ENCODE measurements at places on chromosomes 12 and 14. TPM values are rescaled to one million over a fixed set of nuclear protein-coding genes. Genes with fewer than 3 reads are reported as not detected.

Gene PSMB5
- 228 TPM for total RNA-seq

DNA sequence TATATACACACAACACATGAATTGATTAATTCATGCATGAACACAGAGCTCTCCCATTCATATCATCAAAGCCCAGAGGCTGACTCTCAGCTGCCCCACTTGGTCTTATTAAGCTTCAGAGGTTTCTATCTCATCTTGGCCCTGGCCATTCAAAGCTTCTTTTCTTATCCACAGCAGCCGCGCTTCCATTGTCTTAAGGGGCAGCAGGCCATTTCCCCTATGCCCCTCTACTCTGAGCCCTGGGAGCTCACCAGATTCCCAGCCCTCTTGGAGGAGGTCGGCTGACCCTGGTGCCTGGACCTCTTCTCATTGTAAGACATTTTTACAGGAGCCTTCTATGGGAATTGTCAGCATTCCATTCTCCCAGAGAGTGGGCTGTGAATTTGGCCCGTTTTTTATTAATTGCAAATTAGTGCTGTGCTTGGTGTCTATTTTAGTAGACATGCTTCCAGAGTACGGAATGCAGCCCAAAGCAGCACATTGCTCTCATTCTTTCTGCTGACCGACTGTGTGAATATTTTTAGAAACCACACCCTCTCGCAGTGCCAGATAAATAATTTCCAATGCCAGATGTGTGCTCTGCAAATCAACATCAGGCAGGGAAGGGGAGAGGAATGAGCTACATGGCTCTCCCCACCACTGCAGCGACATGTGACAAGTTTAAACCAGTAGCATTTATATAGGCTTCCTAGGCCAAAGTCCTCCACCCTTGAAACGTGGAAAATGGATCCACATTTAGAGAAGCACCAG lies 58.5 kb downstream of the NUAK1 start:
- no peak for DNase-seq

Gene NCAPD2
- total RNA-seq: 13.4 TPM

- DNase-seq: peak; percentile 79
Observed at GRCh38 chr14:92475451-92476187, 38.0 kb upstream of the RIN3 start.

Gene ZNF26
- total RNA-seq: 2.9 TPM

- no peak for DNase-seq
Observed at GRCh38 chr12:88951177-88951576, 370.9 kb upstream of the KITLG start.

- DNase-seq: peak; percentile 70
Observed at GRCh38 chr12:104605685-104606084, 148.9 kb downstream of the CHST11 start.

Gene FOXG1
- total RNA-seq: not detected

Gene DDX55
- 6.4 TPM for total RNA-seq

- DNase-seq: peak; percentile 41
Observed at GRCh38 chr14:93073910-93074769, 41.6 kb downstream of the ITPK1 start.

GRCh38 chr14:84403585-84403984 lies 1126.4 kb upstream of the FLRT2 start:
- no peak for DNase-seq

- no peak for DNase-seq
Observed at GRCh38 chr14:80464531-80465149, 253.3 kb upstream of the DIO2 start.

GRCh38 chr12:34396006-34396860 lies 373.9 kb downstream of the ALG10 start:
- peak; percentile 4 for DNase-seq

Gene PDE3A
- total RNA-seq: 2.1 TPM

DNA sequence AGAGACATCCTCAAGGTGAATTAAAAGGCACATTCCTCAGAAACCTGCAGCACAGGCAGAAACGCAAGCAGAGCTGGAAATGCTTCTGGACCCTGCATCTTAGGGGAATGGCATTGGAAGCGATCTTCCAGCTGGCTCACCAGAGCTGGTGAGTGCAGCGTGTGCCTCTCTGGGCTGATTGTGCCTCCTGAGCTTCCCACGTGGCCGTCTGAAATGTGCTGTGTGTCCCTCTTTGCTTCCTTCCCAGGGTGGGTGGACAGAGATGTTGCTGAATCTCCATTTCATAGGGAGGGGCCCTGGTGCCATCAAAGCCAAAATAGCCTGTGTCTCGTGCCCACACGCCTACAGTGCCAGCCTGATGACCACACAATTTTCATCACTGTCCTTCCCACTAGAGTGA lies 34.3 kb upstream of the TMEM132D start:
- no peak for DNase-seq

Gene SLC48A1
- 21.8 TPM for total RNA-seq

- DNase-seq: no peak
Observed at GRCh38 chr12:28130625-28131598, 59.3 kb upstream of the CCDC91 start.

DNA sequence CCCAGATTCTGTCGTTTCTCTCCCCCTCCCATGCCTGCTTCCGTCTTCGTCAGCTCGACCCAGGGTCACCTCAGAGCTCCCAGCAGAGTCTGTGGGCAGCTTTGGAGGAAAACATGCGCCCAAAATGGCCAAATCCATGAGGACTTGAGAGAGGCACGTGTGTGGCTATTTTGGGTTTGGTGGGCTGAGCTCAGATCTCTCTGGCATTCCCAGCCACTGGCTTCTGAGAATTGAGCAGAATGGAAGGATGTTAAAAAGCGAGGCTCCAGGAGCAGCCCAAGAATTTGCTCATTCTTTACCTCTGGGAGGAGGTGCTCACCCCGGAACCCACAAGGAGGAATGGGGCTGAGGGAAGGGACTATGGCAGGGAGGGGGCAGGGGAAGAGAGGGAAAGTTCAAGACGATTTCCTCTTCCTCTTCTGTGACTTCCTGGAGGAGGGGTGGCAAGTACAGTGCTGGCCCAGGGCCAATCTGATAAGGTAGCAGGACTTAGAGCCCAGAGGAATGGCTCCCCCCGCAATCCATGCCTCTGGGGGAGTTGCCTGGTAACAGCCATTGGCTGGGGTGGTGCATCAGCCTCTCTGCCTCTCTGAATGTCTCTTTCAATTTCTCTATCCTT lies 20.1 kb downstream of the TSPAN9 start:
- DNase-seq: peak; percentile 61

DNA sequence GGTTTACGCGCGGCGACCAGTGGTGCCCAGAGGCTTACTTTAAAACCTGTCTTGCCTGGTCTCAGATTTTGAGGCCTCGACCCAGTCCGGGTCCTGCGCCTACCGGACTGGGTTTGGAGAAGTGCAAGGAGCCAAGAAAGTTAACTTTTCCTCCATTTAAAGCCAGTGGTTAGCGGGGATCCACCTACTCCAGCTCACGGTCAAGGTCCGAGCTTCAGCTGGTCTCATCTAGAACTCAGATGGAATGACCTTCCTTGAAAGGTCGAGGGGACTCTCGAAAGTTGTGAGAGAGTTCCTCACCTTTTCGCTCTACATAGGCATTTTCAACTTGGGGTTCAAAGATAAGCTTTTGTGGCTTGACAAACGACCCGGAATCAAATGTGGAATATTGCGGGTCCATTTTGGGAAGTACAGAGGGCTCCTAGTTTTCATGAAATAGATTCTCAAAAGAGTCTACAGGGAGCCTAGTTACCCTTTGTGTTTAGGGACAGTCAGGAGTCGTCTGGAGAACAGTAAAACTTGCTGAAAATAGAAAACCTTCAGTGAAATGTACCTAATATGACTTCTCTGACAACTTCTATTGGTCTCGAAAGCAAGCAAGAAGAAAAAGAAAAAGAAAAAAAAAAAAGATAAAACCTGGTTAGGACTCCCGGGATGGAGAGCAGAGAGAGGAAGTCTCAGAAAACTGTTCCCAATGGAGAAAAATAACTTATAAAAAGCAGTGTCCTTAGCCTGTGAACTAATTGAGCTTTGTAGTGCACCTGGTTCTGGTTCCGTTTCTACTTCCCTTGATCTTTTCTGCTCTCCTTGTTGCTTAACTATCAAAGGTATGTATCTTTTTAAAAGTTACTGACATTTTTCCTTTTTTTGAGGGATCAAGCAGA lies 1.4 kb downstream of the KCNMB4 start:
- DNase-seq: no peak

DNA sequence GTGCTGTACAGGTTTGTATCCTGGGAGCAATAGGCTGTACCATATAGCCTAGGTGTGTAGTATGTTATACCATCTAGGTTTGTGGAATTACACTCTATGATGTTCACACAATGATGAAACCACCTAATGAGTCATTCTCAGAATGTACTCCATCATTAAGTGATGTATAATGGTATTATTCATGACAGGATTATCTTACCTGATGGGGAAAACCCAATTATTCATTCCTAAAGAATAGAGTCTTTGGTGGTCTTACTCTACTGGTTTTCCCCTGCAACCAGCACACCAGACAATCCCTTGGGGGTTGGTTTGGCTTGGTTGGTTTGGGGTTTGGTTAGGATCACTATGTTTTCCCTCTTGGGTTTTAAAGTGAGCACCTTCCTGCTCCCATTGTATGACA lies 12.6 kb upstream of the OR10P1 start:
- no peak for DNase-seq

DNA sequence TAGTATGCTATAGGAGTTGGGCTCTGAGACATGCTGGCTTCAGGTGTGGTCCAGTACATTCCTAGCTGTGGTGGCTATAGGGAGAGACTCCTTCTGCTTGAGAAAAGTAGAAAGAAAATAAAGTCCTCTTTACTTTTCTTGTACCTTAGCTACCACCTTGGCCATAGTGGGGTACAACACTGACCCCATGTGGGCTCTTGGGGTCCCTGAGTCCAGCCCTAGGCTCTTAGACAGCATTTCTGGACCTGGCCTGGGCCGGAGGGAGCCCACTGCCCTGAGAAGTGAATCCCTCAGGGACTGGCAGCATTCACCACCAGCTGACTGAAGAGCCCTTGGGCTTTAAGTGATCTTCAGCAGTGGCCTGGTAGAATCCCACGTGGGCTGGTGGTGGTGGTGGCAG lies 143.1 kb downstream of the SYT10 start:
- no peak for DNase-seq

Gene SLC38A4
- 12.8 TPM for total RNA-seq

Gene RDH11
- 5.4 TPM for total RNA-seq

DNA sequence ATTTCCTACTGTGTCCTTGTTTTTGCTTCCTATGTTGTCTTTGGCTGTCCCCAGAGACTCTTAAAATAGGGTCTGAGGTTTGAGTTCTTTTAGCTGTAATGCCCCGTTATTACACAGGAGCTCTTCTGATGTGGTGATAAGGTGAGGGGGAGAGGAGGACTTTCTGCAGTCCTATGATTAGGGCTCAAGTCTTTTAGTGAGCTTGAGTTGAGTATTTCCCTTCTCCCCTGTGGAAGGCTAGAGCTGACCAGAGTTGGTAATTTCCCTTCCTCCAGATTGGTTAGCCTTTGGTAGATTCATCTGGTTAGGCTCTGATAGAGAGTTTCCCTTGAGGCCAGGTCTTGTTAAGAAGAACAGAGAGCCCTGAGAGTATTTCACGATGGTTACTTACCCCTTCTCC lies 4.3 kb upstream of the HIF1A start:
- no peak for DNase-seq

Gene SLC6A13
- 1.6 TPM for total RNA-seq

Gene MSRB3
- 48.3 TPM for total RNA-seq

DNA sequence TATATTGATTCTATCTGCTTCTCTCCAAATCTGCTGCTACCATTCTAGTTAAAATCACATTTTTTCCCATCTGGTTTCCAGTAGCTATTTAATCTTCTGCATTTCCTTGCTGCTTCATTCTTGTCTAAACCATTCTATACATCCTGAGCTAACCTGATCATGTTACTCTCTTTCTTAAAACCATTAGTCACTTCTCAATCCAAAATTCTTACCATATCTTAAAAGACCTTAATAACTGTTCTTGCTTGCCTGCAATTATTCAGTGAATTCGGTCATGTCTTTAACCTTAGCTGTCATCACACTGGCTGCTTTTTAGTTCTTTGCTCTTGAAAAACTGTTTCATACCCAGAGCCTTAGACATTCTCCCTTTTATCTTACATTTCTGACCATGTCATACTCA lies 56.4 kb upstream of the PZP start:
- no peak for DNase-seq

GRCh38 chr14:61591862-61592261 lies 103.5 kb upstream of the HIF1A start:
- no peak for DNase-seq

DNA sequence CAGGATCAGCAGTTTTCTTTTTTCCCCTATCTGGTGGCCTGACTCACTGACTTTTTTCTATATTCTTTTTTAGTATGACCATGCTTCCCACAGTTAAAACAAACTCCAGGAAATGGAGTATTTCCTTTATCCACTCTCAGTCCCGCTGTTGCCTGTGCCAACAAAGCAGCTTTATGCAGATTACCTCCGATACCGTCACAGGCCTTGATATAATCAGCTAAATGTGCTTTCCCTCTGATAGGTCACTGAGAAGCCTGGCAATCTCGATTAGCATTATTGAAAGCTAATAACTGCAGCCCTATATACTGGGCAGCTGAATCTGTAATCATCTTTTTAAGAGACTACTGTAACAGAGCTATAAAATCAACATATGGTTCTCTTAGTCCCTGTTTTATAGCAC lies 243.6 kb downstream of the KIF21A start:
- DNase-seq: no peak

GRCh38 chr12:66320996-66321395 lies 18.7 kb downstream of the HELB start:
- no peak for DNase-seq

GRCh38 chr14:29805415-29806123 lies 122.1 kb downstream of the PRKD1 start:
- DNase-seq: peak; percentile 80

- DNase-seq: no peak
Observed at GRCh38 chr14:94123296-94123695, 6.1 kb downstream of the IFI27L2 start.

DNA sequence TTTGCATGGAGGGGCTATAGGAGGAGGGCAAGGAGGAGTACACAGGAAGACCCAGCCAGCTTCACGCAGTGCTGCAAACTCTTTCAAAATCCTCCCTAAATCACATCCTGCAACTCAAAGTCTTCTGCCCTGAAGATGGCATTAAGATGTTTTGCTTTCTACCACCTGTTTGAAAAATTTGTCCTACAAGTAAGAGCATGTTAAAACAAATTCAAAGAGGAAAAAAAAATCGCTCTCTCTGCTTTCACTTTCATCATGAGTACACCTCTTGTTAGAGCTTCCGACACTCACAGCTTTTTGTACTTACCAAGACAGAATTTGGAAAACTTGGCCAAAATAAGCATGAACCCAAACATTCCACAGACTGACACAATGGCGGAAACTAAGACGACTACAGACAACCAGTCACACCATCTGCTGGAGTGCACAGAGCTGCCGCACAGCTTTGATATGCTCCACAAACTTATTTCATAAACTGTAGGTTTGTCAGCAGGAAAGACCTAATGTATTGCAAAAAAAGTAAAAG lies 21.3 kb downstream of the GCH1 start:
- no peak for DNase-seq

DNA sequence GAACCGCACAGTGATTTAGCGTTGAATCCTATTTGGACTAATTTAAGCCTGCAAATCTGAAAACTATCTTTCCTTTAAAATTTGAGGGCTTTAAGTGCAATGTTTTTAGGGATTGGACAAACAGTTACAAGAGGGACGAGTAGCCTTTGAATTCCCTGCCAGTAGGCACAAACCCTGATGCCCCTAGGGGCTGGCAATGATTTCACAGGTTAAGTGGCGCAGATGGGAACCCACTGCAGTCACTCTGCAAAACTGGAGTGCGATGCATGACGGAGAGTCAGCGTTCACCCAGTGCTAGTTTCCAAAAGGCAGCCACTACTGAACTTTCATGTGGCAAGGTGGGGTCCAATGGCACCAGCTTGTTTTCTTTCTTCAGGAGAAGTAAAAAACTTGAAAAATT lies 99.4 kb upstream of the FRMD6 start:
- no peak for DNase-seq

GRCh38 chr12:119195256-119195655 lies 16.5 kb downstream of the HSPB8 start:
- no peak for DNase-seq

Gene PLEKHD1
- 0.69 TPM for total RNA-seq
